H54 (cell line): ENCODE measurements at places on chromosomes 2 and 18.

GRCh38 chr2:119463990-119464389 is 32.3 kb downstream of the TMEM37 start:
- DNase-seq, result no peak

DNA sequence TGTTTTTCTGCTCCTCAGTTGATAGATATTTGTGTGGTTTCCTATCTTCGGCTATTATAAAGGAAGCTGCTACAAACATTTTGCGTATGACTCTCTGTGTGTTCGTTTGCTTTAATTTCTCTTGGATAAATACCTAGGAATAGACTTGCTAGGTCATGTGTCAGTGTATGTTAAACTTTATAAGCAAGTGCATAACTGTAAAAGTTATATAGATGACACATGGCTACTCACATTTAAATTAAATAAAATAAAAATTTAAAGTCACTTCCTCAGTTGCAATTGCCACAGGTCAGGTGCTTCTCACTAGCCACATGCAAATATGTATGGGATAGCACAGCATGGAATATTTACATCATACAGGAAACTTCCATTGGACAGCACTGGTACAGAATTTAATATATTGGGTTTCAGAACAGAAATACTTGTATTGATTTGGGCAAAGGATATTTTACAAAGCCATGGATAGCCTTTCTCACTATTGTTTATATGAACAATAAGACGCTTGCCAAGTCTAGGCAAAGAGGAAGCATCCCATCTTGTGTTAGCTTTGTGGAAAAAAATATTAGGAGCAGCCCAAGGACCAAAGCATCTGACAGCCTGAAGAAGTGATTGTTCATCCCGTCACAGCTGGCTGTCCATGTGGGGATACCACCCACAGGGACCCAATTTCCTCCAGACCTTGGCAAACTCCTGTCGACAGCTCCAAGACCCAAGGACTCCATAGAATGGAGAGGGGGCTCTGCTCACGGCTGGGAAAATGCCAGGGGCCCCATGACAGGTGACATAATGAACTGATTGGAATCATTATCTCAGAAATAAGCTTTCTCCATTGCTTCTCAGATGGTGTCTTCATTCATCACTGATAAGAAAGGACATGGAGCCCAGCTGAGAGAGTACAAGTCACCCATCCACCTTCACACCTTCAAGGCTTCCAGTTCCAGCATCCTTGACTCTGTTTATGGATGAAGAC is 196.7 kb downstream of the SH3BP4 start:
- DNase-seq, result no peak

DNA sequence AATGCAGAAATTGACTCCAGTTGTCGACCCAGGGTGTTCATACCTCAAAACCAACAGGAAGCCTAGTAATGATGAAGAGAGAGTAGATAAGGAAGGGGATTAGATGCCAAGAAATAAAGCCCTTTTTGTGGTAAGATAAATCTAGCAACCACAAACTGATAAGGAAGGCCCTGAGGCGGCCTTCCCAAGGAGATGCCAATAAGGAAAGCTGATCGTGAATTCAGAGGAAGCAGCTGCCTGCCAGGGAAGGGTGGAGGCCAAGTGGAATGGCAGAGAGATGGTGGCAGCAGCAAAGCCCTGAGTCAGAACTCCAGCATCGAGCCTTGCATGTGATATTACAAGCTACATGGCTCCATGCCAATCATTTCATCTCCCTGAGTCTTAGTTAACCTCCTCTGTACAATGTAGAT is 126.3 kb downstream of the IRS1 start:
- peak; percentile 34 for DNase-seq

DNA sequence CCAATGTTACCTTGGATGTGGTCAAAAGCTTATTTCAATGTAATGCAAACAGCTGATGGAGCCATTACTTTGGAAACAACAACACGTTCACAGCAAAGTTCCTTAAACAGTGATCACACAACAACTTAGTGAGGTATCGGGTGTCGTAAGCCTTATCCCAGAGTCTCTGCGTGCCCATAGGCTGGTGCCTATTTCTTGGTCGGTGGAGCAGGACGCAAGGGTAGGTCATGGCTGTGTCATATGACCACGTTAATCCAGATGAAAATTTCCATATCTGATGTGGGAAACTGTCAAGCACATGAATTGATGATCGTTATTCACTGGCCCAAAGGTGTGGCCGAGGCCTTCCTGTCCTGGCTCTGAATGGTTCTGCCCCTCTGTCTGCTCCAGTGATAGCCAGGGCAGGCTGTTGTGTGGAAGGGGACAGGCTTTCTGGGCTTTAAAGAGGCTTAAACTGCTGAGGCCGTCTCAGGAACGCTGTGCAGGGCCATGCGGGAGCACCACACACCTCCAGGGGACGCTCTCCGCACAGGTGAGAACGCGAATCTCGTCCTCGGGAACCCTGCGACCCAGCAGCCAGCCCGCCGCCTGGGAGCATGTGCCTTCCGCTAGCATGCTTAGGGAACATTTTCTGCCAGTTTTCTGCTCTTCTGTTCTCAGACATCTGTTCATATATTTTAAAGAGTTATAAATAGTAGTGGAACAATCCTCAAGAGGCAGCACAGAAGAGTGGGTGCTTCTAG is 90.6 kb downstream of the KCTD1 start:
- DNase-seq, result no peak

- DNase-seq, result no peak
These were observed 246.4 kb upstream of the PXDN start for GRCh38 chr2:1990724-1991123.
